ENCODE measurements at places on chromosomes 5 and 9.

GRCh38 chr9:33329117-33329563, 38.8 kb downstream of the NFX1 start:
- DNase-seq = no peak

DNA sequence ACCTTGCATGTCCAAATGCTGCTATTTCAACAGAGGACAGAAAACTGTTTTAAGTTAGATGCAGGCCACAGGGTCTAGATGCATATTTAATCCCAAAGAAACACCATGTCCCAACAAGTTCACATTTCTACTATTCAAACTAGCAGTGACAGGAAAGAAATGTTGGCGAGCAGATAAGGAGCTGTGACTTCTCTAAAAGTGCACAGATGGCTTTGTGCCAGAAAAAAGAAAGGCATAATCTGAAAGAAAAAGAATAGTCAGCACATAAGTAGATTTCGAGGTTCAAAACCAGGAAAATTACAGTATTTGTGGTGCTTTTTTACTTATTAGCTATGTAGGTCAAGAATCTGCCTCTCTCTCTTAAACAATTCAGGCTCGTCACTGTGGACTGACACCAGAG, 178.3 kb downstream of the DNAH5 start:
- no peak for DNase-seq

DNA sequence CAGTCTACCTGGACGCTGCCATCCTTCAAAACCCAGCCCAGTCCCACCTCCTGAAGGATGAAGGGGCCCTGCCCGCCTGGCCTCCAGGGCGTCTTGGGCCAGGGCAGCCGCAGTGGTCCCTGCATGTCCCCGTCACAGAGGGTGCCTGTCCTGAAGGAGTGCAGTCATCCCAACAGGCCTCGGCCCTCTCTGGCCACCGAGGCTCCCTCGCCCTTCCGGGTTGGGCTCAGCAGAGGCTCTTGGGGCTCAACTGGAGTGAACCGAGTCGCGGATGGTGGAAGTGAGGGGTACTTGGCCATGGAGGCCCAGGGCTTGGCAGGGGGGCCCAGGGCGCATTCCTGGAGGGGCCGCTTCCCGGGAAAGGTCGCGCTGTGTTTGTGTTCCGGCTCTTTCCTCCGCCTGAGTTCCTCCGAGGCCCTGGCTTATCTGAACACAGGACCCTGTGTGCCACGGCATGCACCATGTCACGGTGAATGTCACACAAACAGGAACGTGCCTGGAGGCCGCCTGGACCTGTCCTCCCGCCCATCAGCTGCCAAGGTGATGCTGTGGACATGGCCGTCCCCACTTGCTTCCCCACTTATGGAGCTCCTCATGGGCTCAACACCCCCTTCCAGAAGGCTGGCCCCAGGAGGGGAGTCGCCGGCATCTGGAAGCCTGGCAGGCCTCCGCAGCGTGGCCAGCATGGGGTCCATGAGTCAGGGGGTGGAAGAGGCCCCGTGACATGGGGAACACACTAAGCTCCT, 25.7 kb upstream of the OBP2B start:
- no peak for DNase-seq

- no peak for DNase-seq
Measured at GRCh38 chr5:68178579-68178978, 37.0 kb upstream of the PIK3R1 start.

DNA sequence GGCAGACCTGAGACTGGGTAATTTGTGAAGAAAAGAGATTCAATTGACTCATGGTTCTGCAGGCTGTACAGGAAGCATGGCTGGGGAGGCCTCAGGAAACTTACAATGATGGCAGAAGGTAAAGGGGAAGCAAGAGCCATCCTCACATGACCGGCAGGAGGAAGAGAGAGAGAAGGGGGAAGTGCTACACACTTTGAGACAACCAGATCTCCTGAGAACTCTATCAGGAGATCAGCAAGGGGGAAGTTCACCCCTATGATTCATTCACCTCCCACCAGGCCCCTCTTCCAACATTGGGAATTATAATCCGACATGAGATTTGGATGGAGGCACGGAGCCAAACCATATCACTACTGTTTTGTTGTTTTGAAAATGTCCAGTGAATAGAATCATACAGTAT, 110.2 kb downstream of the DAPK1 start:
- DNase-seq = no peak

DNA sequence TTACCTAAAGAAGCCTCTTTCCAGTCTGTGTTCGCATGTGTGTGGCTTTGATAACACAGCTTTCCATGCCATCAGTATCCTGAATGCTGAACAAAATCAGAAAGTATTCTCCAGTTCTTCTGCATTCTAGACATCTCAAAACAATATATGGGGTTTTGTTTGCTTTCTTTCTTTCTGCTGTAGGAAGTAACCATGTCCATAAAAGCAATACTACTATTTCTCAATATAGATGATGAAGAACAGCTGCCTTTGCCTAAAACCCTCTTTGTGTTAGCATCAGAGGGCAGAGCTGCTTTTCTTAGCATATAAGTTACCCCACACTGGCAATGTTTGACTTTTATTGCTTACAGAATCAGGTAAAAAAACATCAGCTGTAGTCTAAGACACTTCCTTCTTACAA, 963.6 kb downstream of the CDH12 start:
- DNase-seq = no peak

GRCh38 chr5:98179791-98180755, 593.4 kb upstream of the RGMB start:
- DNase-seq = no peak

- DNase-seq = no peak
Measured at GRCh38 chr9:98599566-98600216, 109.0 kb downstream of the GABBR2 start.

DNA sequence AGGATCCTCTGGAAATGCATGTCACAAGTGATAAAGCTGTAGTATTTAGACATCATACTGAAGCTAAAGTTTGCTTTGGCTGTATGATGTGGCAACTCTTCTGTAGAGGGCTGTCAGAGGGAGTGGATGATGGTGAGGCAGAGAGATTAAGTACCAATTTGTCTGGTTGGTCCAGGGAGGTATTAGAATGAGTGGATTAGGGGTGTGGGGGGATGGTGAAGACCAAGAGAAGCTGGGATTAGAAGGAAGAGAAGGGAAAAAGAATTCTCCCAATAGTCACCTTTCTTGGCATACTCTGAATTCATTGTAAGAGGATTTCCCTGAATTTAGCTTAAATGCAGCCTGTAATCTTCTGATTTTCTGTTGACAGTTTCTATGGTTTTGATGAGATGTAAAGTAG, 3.6 kb downstream of the PCDHAC2 start:
- DNase-seq = no peak

- no peak for DNase-seq
Measured at GRCh38 chr5:28685794-28686193, 1647.4 kb upstream of the CDH9 start.

DNA sequence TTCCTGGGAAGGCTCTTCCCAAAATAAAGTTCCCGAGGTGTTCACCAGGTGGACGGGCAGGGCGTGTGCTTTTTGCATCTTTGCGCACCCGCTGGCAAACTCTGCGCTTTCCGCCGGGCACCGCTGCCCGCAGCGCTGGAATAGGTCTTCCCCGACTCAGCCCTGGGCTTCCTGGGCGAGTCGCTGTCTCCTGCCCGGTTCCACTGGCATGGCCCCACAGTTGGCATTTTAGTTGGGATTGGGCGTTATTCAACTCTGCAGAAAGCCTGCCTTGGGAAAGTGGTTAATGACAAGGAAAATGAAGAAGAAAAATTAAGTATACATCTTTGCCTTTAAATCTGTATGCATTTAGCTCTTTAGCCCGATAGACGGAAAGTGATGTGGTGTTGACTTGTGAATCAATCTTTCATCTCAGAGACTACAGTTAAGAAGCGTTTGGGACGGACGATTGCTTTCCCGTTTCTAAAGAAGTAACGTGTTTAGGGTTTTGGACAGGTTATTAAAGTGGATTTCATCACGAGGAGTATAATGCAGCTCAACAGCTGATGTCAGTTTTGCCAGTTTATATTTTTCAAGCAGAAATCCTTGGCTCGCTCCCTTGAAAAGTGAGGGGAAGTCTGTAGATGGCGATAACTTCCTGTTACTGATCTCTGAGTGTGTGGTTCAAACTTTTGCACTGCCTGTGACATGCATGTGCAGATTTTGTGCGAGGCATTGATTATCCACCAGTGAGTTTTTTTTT, 946 bp downstream of the ADCY2 start:
- peak; percentile 61 for DNase-seq

- DNase-seq = no peak
Measured at GRCh38 chr5:94517490-94518488, 100.6 kb downstream of the KIAA0825 start.

DNA sequence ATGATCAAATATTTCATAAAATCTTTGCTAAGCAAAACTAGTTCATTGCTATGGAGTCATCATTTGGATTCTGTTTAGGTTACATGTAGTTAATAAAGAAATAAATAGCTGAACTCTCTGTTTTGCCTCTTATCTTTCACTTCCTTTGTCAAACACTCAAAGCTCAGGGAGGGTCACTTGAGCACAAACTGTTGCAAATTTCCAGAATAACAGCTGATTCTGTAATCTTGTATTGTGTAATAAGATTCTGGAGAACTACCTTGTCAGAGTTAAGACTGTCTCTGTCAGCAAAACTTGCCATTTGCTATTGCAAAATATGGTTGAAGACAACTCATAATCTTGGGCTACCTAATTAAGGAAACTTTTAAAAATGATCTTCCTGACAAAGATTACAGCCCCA, 182.0 kb upstream of the MOCS2 start:
- no peak for DNase-seq

DNA sequence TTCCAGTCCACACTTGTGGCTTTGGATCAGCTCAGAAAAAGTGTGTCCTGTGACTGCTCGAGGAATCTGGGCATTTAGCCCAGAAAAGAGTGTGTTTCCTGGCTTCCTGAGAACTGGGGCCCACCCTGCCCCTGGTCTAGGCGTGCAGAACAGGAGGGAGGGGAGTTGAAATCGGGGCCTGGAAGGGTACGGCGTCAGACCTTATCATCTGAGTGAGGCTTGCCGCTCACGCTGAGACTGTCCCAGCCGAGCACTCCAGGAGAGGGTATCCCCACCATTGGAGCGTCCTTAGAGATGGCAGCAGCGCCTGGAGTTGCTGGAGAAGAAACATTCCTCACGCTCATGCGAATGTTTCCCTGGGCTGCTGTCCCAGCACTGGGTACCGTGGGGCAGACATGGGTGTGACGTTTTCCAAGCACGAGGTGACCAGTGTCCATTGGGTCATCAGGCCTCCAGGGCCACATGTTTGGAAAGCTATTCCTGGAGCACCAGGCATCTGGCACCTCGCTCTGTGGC, 22.5 kb downstream of the NEK6 start:
- no peak for DNase-seq

- no peak for DNase-seq
Measured at GRCh38 chr9:133945314-133945975, 46.7 kb downstream of the VAV2 start.

DNA sequence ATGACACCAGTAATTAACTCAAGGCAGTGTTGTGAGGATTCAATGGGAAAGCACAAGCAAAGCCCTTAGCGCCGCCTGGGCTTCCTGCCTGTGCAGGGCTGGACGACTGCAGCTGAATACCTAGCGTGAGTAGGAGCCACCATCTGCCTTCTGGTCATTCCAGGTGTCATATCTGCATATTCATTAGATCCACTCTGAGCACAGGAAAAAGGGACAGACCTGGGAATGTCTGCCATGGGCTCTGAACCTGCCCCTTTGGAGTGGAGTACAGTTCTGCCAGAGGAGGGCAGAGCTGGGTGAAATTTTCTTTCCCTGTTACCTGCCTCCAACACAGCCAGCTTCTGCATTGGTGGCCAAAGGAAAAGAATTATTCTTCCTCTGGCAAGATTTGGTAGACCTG, 298.8 kb downstream of the NSG2 start:
- DNase-seq = no peak

GRCh38 chr5:175712681-175713085, 54.8 kb downstream of the HRH2 start:
- DNase-seq = no peak

Measured in hippocampal formation (tissue), 2 donors.